Stimulated activated naive B cell treated with anti-CD40 and anti-IgM and Interleukin-4, amounts not matched to agents 10 μg/mL and 1 μg/mL and 100 μg/mL, for 72 hours (primary cell): ENCODE measurements at places on chromosomes 7 and 10.
A peak's percentile ranks its signal among the peaks of the same experiment; 100 is the strongest.

DNA sequence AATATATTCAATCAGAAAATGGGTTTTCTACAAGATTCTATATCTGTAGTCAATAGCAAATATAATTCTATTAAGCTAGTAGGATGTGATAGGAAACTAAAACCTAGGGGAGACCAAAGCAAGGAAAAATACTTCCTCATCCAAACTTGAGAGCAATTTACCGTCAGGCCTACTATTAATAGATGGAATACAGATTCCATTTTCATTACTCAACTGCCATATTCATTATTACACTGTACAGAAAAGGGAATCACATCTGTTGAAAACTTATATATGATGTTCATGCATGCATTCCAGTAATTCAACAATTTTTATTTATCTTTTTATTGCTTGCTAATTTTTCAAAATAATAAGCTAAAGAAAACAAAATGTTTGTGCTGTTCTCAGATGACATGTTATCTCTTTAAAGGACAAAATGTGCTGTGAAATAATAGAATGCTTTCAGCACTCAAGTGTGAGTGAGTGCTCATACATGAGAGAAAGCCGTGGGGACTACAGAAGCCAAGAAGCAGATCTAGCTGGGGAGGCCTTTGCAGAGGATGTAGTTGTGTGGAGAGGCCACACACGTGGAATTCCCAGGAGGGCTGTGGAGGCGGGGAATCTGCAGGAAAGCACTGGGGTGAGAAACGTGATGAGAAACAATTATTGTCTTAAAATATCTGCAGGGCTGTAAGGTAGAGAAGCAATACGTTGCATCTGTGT is 110.0 kb downstream of the EGFR start:
- DNase-seq: no peak

DNA sequence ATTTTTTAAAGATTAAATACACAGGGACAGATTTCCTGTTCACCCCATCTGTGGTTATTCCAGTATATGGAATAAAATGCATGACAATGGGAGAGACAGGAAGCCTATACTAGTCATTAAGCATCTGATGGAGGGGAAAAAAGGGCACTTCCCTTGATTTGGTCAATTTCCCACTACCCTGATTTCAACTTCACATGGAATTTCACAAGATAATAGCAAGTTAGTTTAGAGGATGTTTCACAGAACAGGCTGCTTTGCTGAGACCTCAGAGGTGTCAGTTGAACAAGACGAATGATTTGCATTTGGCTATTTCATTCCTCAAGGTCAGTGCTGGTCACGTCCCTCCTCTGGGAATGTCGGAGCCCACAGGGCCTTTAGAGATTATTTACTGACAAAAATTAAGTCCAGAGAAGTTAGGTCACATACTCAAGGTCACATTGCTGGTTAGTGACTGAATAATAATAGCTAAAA is 4.7 kb upstream of the ITPRIP start:
- no peak for DNase-seq

DNA sequence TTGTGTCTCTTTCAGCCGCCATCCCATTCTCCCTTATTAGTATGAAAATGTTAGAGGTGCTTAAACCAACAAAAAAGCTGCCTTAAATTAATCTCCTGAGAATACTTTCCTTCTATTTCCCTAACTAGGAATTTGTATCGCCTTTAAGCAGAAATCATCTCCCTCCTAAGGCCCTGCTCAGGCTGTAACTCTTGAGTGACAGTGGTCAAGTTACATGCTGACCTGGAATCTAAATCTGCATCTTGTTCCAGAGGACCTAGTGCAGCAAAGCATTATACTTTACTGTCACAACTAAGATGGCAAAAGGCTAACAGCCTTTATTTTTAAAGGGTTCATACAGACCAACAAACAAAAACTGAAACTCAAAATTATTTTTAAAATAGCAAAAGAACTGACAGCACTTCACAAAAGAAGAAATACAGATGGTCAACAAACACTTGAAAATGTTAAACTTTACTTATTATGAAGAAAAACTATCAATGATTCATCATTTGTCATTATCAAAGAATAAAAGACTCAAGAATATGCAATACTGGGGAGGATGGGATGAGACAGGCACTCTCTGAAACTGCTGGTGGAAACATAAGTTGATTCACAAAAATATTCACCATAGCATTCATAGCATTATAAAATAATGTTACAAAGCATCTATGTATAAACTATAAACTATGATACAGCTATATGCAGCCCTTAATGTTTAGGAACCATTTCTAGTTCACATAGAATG is 11.0 kb downstream of the CYREN start:
- no peak for DNase-seq

DNA sequence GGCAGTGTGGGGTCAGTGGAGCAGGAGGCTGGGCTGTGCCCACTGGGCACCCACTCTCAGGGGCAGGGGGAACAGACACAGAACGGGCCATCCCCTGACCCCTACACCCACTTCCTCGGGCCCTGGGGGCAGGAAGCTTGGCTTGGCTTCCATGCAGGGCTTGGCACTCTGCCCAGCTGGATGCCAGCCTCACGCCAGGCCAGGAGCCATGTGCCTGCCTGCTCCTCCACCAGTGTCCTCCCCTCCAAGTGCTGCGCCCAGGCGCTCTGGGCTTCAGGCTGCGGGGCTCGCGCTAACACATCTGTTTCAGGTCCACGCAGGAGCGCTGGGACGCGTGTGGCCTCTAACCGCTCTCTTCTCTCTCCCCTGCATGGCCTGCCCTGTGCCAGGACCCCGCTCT is 12.7 kb downstream of the LDB3 start:
- no peak for DNase-seq

GRCh38 chr7:51827631-51828030 is 511.0 kb upstream of the COBL start:
- DNase-seq: no peak

GRCh38 chr10:93198401-93199131 is 124.9 kb downstream of the CYP26A1 start:
- no peak for DNase-seq

DNA sequence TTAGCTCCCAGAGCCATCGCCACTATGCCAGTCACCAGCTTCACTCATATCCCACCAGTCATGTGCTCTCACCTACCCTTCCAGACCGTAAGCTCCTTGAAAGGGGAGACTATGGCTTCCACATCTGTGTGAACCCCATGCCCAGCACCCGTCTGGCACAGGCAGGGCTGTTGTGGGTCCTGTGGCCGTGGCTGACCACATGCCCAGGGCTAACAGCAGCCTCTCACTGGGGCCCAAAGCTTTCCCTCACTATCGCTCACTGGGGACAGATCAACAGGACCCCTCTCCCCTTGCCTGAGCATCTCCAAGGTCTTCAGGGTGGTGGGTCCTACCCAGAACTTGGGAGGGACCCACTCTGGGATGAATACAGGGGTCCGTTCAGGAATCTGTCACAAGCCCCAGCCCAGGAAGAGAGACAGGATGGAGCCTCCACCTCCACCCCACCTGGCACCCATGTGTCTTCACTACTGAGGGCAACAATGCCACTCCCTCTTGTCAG is 303.9 kb downstream of the GRID1 start:
- no peak for DNase-seq

DNA sequence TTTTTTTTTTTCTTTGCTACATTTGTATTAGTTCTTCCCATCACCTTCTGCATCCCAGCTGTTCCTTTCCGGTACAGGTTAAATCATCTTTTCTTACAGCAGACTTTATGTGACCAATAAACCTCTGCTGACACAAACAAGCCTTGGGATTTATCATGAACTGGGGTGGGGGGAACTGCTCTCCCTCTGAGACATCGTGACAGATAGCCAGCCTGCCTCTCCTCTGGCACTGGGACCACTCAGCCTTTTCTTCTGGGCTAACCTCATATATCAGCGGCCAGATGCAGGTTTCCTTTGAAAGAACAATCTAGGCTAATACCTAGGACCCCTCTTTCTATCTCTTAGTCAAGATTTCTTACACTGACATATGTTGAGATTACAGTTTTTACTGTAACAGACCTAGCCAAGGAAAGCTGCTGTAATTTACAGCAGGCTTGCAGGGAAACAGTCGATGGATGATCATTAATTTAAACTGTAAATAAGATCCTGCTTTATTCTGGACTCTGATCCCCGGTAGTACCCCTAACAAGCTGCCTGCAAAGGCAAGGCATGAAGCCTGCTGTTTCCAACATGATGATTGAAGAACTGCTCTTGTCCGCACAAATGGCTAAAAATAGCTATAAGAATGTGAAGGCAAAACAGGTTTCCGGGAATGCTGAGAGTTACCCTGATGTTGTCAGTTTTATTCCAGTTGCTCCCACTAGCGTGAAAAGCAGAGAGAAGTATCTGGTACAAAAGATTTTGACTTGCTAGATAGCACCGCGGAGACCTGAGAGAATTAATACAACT is 338.7 kb downstream of the SORCS1 start:
- no peak for DNase-seq

DNA sequence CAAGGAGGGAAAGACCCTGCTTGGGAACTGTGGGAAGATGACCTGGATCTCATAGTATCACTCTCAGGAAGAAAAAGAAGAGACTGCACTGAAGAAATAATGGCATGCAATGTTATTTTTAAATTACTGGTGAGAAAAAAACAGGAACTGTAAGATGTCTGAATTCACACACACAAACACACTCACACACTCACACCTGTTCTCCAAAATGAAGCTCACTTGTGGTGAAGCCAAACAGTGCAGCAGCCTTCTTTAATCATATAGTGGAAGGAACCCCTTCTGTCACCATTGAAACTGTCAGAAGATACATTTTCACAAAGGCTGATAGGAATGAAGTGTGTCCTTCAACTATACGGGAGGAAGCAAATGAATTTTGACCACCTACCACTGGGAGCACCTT is 156.5 kb upstream of the GHITM start:
- DNase-seq: no peak

DNA sequence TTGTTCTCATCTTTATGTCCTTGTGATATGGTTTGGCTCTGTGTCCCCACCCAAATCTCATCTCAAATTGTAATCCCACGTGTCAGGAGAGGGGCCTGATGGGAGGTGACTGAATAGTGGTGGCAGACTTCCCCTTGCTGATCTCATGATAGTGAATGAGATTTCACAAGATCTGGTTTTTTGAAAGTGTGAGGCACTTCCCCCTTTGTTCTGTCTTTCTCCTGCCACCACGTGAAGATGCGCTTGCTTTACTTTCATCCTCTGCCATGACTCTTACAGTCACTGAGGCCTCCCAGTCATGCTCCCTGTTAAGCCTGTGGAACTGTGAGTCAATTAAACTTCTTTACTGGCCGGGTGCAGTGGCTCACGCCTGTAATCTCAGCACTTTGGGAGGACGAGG is 161.0 kb downstream of the HERPUD2 start:
- no peak for DNase-seq

DNA sequence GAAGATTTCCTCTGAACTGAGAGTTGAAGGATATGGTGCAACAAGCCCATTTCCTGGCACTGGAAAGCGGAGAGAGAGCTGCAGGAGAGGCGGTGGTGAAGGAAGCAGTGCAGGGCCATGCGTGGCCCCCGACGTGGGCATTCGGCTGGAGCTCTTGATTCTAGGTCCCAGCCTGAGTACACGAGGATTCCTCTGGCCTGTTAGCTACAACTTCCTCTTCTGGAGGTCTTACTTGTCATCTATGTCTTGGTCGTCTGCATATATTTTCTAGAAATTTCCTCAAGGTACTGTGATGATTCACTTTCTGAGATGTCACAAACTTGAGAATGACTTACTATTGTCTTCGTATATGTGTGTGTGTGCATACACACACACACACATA is 59.2 kb upstream of the JAZF1 start:
- DNase-seq: peak; percentile 11

- DNase-seq: no peak
Observed at GRCh38 chr7:110204527-110204926, 886.4 kb upstream of the LRRN3 start.

GRCh38 chr10:124996854-124997215 is 54.9 kb downstream of the ZRANB1 start:
- DNase-seq: no peak

DNA sequence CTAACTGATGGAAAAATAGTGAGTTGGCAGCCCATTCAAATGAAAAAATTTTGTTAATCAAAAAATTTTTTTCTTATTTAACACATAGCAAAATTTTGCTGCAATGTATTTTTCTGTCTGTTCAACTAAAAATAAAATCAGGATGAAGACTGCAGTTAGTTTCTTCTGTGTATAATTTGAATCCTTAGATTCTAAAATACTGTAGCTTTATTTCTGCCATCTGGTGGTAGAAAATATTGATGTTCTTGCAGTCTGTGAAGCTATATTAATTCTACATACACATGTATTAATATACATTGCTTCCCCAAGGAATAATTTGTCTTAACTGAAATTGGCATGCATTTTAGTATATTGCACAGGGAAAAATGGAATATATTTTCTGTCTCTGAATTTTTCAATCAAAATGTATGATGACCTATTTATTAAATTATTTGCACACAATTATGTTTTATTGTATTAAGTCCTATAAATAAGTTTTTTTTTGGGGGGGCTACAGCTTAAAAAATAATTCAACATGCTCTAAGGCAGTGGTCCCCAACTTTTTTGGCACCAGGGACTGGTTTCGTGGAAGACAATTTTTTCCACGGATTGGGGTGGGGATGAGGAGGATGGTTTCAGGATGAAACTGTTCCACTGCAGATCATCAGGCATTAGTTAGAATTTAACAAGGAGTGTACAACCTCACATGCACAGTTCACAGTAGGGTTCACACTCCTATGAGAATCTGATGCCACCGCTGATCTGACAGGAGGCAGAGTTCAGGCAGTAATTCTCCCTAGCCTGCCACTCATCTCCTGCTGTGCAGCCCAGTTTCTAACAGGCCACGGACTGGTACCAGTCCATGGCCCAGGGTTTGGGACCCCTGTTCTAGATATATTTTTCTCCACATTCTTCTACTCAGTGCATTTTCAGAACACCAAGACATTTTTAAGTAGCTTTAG is 119.4 kb downstream of the GNAT3 start:
- no peak for DNase-seq

DNA sequence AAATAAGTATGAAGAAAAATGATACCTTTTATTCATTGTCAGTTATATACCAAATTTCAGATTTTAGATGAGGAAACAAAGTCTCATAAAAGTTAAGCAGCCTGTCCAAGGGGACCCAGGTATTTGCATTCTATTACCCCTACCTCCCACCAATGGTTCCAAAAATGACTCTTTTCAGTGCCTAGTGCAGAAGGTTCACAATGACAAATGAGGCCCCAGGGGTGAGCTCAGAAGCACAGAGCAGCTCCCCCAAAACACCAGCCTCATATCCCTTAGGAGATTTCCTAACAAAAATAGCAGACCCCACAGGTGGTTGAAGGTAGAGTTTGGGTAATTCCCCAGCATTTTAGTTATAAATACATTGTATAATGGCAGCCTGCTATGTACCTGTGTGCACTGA is 168.6 kb downstream of the REEP3 start:
- DNase-seq: no peak

GRCh38 chr7:79774150-79774549 is 320.7 kb upstream of the MAGI2 start:
- no peak for DNase-seq
